ENCODE measurements at places on chromosomes 6 and 20.

DNA sequence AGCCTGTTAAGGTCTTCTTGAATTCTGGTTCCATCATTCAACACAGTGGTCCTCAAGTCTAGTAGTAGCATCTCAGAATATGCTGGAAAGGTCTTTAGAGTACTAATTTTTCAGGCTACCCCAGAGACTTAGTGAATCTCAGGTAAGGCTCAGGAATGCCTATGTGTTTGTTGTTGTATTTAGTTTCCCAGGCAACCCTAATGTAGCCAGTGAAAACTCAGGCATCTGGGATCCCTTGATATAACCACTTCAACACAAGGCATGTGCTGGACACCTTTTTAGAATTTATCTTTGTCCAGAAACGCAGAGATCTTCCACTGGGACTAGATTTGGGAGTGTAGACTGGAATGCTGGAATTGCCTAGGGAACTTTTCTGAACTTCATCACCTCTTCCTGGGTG, 597.9 kb upstream of the FLRT3 start:
- no peak for DNase-seq

- DNase-seq, result no peak
Measured at GRCh38 chr6:166633732-166634535, 6.9 kb upstream of the RPS6KA2 start.

GRCh38 chr6:132527791-132528190, 10.3 kb upstream of the TAAR9 start:
- no peak for DNase-seq

DNA sequence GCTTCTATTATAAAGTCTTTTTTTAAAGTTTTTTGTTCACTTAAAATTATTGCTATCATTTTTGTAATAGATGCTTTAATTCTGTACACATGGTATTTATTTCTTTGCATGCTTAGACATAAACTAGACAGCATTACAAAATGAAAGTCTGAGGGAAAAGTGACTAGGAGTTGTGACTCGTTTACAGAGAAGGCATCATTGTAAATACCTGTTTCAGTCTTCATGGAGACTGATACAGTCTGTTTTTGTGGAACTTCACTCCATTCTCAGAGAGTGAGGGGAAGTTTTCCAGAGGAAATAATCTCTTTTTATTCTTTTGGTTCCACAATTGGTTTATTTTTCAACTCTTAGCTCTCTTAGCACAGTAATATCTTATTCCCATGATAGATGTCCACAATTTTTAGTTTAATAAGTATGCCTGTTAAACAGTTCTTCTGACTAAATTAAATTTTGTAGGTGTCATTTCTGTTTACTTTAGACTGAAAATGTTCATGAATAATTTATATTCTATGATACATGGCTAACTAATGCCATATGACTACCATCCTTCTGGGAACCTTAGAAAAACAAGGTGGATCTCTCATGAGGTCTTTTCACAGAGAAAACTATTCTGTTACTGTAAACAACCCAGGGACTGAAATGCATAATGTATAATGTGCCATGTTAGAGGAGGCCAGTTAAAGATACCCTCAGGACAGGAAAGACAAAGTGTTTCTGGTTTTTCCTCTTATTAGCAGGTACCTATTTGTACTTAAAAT, 69.2 kb downstream of the MYO6 start:
- no peak for DNase-seq

DNA sequence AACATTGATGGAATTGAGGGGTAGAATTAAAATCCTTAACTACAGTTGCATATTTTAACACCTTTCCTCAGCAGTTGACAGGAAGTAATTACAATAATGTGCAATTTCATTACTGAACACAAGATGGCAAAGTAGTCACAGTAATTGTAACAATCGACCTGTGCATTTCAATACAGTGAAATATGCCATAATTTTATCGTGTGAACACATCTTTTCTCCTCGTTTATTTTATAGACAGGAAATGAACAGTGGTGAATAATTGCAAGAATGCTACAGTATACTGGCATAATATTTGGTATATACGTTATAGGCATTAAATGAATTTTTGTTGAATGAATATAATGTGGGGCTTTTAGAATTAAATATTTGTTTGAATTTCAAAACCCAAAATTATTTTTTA, 25.0 kb downstream of the CYB5R4 start:
- peak; percentile 86 for DNase-seq

GRCh38 chr6:106628658-106629102, 618 bp downstream of the RTN4IP1 start:
- DNase-seq, result no peak

GRCh38 chr20:17680836-17681725, 961 bp downstream of the RRBP1 start:
- peak; percentile 29 for DNase-seq

- no peak for DNase-seq
Measured at GRCh38 chr6:16632101-16632500, 129.2 kb downstream of the ATXN1 start.

DNA sequence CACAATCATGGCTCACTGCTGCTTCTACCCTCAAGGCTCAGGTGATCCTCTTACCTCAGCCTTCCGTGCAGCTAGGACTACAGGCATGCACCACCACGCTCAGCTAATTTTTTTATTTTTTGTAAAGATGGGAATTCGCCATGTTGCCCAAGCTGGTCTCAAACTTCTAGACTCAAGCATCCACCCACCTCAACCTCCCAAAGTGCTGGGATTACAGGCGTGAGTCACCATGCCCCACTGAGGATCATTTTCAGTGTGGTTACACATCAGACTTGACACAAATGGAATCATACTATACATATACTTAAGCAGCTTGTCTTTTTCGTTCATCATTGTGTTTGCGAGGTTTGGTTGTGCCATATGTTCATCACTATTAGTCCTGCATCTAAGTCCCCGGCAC, 26.6 kb downstream of the ZC3H12D start:
- no peak for DNase-seq

- DNase-seq, result no peak
Measured at GRCh38 chr6:73537677-73538076, 16.8 kb upstream of the EEF1A1 start.

- DNase-seq, result no peak
Measured at GRCh38 chr6:144161975-144162374, 11.7 kb downstream of the STX11 start.

DNA sequence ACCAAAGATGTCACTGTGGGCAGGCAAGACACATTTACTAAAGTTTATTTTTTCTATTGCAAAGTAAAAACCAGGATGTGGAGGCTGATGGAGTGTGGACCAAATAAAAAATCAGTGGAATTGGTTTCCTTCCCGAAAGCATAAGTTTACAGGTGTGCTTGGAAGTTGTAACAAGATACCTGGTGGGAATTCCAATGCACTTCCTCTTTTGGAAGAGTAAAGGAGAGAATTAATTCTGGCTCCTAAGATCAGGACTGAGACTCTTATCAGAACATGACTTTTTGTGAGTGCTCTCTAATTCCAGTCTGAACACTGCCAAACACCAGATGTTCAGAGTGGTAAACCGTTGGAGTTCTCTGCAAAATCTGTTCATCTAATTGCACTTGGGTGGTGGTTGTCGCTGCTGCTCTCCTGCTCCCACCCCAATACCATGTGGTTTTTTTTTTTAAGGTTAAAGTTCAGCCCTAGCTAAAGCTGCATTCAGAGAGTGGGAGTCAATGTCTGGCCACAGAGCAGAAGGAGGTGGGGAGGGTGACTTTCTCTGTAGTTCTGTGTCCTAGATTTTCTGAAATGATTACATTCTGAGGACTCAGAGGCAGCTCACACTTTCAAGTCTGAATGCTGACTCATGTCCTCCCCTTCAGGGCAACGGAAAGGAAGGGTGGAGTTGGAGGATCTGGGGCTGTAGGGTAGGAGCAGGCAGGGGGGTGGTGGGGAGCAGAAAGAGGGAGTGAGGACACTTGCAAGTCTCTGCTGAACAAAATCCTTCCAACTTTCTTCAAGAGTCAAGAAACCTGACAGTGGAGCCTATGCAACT, 275.8 kb upstream of the PRDM1 start:
- DNase-seq, result peak; percentile 92

DNA sequence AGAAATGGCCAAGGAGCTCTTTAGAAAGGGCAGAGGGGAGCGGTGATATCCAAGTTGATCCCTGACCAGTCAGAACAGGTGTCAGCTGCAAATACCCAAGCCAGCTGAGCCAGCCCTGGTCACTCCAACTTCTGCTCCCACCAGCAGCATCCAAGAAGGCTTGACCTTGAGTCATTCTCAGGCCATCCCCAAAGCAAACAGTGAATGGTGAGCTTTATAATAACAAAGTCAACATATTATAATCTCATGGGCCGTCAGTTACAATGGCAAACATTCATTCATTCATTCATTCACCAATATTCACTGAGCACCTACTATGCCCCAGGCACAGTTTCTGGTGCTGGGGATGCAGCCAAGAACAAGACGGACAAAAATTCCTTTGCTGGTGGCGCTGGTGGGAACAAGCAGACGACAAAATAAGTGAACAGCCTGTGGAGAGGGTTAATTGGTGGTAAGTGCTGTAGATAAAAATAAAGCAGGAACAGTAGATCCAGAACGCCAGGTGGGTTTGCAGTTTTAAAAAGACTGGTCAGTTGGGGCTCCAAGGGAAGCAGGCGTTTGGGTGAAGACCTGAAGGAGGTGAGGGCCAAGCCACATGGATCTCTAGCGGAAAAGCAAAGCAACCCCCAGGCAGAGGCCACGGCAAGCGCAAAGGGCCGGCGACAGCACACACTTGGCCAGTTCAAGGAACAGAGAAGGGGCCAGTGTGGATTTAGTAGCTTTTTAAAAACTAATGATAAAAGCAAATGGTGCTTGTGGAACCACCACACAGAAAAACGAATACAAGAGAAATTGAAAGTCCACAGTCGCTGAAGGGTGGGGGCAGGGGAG, 131.8 kb upstream of the PTPN1 start:
- no peak for DNase-seq

DNA sequence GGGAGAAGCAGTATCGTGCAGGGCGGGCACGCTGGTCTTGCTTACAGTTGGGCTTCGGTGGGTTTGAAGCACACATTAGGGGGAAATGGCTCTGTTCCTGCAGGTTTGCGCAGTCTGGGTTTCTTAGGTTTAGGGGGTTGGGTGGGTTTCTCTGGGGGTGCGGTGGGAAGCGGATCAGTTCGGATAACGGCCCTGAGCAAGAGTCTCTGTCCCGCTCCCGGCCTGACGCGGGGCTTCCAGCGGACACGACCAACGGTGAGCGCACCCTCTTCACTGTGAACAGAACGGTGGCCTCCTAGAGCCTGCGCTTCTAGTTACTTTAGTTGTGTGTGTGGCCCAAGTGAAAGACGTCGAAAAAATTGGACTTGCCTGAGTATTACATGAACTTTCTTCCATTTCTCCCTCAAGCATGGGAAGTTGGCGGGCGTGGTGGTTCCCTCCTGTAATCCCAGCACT, 635 bp upstream of the ELOVL2 start:
- no peak for DNase-seq

- no peak for DNase-seq
Measured at GRCh38 chr6:164167873-164168405, 753.4 kb downstream of the QKI start.

GRCh38 chr6:64996301-64996700, 710.7 kb downstream of the EYS start:
- DNase-seq, result no peak

- DNase-seq, result no peak
Measured at GRCh38 chr20:22403632-22404361, 180.6 kb downstream of the FOXA2 start.

GRCh38 chr20:45445805-45446562, 23.6 kb upstream of the WFDC2 start:
- peak; percentile 47 for DNase-seq

DNA sequence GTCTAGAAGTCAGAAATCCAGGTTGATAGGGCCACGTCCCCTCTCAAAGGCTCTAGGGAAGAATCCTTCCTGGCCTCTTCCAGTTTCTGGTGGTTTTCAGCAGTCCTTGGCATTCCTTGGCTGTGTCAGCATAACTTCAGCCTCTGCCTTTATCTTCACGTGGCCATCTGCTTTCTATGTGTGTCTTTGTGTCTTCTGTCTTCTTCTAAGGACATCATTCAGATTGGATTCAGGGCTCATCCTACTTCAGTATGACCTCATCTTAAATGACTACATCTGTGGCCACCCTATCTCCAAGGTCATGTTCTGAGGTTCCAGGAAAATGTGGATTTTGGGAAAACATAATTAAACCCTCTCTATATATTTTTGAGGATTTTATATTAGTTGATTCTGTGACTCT, 23.0 kb downstream of the C6orf89 start:
- no peak for DNase-seq

DNA sequence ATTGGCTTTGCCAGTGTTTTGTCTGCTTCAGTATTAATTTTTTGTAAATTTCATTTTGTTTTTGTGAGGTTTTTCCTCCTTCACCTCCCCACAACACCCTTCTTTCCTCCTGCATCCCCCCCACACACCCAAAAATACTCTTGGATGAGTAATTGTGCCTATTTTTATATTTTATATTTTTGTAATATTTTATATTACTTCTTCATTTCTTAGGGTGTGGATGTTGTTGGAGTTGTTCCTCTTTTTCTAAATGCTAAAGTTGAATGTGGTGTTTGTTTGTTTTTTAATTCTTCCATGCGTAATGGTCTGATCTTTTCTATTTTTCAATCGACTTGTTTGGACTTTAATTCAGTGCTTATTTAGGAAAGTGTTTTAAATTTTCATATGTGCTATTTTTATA, 420.5 kb upstream of the SOX4 start:
- no peak for DNase-seq

DNA sequence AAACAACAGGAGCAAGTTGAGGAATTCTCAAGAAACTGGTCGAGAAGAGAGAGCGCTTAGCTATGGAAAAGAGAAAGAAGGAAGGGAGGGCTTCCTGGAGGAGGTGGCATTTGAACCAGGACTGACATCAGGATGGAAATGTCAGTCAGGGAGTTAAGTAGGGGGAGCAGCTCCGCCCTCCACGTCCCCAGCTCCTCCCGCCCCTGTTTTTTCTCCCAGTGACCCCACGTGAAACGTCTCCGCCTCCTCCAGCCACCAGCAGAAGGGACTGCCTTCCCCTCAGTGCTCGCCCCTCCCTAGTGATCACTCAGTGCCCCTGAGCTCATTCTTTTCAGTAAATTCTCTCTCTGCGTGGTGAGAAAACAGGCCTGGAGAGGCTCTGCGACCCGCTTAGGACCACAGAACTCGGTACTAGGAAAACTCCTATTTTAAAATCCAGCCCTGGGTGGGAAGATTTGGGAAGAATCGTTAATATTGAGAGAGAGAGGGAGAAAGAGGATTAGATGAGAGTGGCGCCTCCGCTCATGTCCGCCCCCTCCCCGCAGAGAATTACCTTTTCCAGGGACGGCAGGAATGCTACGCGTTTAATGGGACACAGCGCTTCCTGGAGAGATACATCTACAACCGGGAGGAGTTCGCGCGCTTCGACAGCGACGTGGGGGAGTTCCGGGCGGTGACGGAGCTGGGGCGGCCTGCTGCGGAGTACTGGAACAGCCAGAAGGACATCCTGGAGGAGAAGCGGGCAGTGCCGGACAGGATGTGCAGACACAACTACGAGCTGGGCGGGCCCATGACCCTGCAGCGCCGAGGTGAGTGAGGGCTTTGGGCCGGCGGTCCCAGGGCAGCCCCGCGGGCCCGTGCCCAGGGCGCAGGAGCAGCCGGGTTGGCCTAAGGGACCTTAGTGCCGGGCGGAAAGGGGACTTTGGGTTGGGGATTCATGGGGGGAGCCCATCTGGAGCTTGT, 4.6 kb downstream of the HLA-DPB1 start:
- DNase-seq, result no peak

GRCh38 chr20:21102603-21103311, 3.4 kb downstream of the LINC00237 start:
- no peak for DNase-seq

GRCh38 chr6:127946388-127946787, 45.5 kb upstream of the THEMIS start:
- no peak for DNase-seq

GRCh38 chr6:132964868-132965382, 150.6 kb downstream of the RPS12 start:
- no peak for DNase-seq

GRCh38 chr20:23165307-23165750, 79.2 kb upstream of the CD93 start:
- DNase-seq, result no peak
